ENCODE measurements at places on chromosomes 6 and 20. TPM values are rescaled to one million over a fixed set of nuclear protein-coding genes. Genes with fewer than 3 reads are reported as not detected.

GRCh38 chr6:38320358-38320757 is 319.4 kb downstream of the BTBD9 start:
- H3K4me3 ChIP-seq = no peak overlapping the region

DNA sequence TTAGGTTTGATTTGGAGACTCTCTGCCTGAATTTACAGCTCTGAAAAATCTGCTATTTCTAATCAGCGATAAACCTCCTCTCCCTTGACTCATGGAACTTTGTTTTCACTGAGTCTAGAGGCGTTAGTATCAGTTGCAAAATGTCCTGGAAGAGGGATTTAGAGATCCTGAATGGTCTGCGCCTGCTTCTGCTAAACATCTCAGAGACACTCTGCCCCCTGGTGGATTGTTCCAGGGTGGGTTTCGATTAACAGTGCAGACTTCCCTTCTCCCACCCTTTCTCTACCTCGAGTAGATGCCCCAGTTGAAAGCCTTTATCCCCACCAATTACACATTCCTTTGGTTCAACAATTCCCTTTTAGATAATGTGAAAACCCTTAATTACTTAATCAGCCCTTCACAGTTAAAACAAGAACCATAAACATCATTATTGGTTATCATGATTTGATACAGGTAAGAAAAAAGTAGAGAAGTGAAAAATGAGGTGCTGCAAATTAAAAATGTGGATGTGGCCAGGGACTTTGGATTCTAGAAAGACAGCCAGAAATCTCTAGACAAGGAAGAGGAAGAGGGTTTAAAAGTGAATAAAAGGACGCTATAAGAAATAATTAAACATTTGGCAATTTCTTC is 5.5 kb downstream of the HTR1B start:
- no peak overlapping the region for H3K4me3 ChIP-seq
- no peak overlapping the region for H3K27ac ChIP-seq
- no peaks in the 10 kb centered on the region for H3K4me1 ChIP-seq

DNA sequence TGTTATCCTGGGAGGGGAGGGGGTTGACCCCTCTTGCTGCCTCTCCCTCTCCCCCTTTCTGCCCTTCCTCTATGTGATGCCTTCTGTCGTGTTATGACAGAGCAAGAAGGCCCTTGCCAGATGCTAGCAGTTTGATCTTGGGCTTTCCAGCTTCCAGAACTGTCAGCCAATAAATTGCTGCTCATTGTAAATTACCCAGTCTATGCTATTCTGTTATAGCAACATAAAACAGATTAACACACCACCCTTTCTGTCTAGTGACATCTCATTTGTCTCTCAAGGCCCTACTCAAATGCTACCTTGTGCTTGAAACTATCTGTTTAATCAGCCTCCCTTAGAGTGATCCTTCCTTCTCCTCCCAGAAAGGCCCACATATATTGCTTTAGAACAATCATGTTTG is 16.4 kb upstream of the MAP3K4 start:
- DNase-seq = no peak
- H3K4me1 ChIP-seq = no peaks in the 10 kb centered on the region
- H3K27ac ChIP-seq = no peak overlapping the region
- H3K36me3 ChIP-seq = no peaks in the 10 kb centered on the region
- peaks cover 21% of the 10 kb centered on the region for H3K27me3 ChIP-seq

- no peaks in the 10 kb centered on the region for H3K36me3 ChIP-seq
- H3K27ac ChIP-seq = no peak overlapping the region
- no peaks in the 10 kb centered on the region for H3K27me3 ChIP-seq
Observed at GRCh38 chr20:29689411-29690225, 1567.8 kb upstream of the DEFB115 start.

DNA sequence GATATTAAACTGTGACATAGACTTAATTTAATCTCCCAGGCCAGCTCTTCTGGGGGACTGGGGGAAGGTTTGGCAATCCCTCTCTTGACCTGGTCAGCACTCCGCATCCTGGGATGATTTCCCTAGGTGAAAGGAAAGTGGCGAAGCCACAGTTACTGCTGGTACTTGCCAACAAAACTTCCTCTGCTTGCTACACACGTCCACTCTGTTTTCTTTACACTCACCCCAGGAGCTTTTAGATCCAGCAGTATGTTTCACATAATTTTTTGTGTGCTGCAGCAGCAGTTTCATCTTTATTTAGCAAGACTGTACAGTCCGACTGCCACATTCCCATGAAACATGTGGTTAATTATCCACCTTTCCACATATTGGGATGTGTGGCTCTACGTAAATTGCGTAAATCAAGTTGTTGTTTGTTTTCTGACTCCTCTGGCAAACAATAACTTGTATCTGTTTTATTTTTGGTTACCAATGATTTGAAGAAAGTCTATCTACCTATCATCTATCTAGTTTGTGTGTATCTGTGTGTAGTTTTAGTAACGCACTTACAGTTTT is 284.0 kb downstream of the PHF3 start:
- no peaks in the 10 kb centered on the region for H3K27me3 ChIP-seq
- DNase-seq = no peak
- H3K4me1 ChIP-seq = no peaks in the 10 kb centered on the region
- H3K4me3 ChIP-seq = no peak overlapping the region

DNA sequence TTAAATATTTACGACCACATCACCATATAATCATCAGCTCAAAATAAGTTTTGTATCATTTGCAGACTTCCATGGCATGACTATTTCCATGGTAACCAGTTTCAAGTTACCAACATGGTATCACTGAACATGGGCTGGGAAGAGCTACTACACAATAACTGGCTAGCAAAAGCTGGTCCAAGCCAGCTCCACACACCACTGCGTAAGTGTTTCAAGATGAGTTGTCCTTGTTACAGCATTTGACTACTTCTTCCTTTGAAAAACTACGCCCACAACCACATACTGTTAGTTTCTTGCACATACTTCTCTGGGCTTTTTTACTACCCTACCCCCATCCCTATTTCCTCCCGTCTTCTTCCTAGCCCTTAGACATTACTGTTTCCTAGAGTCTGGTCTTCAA is 8.5 kb downstream of the CD164 start:
- DNase-seq = no peak
- H3K27ac ChIP-seq = peak overlapping the region; percentile 79
- H3K27me3 ChIP-seq = no peaks in the 10 kb centered on the region
- peaks cover 89% of the 10 kb centered on the region for H3K36me3 ChIP-seq
- peaks cover 51% of the 10 kb centered on the region for H3K4me1 ChIP-seq

DNA sequence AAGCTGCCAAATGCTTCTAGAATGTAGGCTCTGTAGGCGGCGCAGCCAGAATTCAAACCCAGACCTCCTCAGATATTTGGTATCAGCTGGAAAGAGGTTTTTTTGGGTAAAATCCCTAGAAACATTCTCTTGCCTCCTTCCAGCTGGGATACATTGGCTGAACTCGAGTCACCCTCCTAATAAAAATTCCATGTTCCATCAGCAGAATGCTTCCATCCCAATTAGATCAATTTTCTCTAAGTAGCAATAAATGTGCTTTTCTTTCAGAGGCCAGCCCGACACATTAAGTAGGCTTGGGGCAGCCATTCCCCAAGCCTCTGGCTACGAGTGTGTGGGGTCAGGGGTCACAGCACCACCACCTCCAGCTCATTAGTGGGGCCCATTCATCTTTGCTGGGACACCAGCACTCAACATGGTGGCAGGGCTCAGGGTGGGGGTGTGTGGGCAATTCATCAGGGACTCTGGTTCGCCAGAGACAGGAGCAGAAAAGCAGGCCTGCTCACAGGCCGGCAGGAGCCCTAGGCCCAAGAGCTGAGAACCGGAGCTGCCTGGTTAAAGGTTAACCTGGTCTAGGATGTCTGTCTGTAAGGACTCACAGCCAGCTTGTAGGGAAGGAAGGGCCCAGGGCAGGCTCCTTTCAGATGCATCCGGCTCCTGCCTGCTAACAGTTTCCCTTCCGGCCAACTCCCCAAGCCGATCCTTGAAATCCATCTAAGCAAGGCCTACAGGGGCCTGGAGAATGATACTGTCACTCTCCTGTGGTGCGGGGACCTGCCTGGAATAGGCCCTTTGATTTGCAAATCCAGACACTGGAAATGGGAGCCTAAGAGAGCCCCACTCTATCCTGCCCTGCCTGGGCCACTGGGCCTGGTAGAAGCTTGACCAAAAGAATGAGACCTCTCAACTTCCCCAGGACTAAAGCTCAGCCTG is 159.1 kb upstream of the TOP1 start:
- DNase-seq = no peak
- H3K27me3 ChIP-seq = no peaks in the 10 kb centered on the region
- H3K4me3 ChIP-seq = no peak overlapping the region

- no peak overlapping the region for H3K4me3 ChIP-seq
- H3K4me1 ChIP-seq = peaks cover 83% of the 10 kb centered on the region
- DNase-seq = no peak
- no peaks in the 10 kb centered on the region for H3K36me3 ChIP-seq
- no peaks in the 10 kb centered on the region for H3K27me3 ChIP-seq
Observed at GRCh38 chr6:13357551-13358075, 29.3 kb upstream of the TBC1D7 start.

NR2E1 gene
- not detected for total RNA-seq

DSE gene
- 23.4 TPM for total RNA-seq

ADGB gene
- total RNA-seq = not detected
